Stimulated activated CD4-positive, alpha-beta T cell treated with anti-CD3 and anti-CD28 coated beads, Interleukin-12 subunit alpha, Interleukin-12 subunit beta, amount 100 ng/mL, for 24 hours (primary cell): ENCODE measurements at places on chromosomes 7 and 10.
A peak's percentile ranks its signal among the peaks of the same experiment; 100 is the strongest.

DNA sequence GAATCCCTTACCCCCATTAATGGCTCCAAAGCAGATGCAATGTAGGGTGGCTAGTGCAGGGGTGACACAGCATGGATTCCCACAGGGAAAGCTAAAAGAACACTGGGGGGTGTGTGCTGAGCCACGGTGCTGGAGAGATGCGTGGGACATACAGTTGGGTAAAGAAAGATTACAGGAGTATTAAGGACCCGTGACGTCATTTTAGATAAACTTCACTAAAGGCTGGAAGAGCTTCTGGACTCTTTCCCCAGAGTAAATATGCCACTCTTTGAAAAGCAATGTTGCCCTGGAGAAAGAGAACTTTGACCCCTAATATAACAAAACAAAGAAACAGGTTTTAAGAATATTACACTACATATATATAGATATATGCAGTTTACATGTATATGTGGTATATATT is 481.5 kb upstream of the VSTM2A start:
- DNase-seq, result no peak

GRCh38 chr7:25879799-25880198 is 272.2 kb upstream of the NFE2L3 start:
- DNase-seq, result no peak

DNA sequence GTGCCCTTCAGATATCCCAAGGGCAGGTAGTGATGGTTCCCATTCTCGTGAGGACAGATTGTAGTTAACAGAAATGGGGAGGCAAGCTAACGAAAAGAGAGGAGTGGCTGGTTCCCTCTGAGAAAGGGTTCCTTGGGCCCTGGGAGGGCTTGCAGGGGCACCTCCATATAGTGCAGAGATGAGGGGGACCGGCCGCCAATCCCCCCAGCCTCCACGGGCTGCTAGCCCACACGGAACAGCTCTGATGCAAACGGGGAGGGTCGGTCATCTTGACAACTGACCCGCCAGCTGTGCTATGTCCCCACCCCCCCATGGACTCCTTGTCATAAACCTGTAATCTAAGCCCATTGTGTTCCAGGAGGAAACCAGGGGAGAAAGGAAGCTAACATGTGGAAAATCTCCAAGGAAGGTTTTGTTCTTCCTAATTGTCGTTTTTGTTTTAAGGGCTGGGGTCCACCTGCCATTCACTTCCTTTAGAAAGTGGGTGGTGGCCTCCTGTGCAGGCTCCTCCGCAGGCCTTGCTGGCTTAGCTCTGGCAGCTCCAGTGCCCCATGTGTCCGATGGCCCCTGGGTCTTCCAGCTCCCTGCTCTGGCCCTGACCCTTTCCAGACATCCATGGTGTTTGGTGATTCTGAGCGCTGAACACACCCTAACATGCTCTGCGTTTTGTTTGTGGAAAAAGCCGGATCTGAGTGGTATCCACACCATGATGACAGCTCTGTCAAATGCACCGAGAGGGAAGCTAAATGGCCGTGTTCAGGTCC is 15.9 kb downstream of the ADCY1 start:
- no peak for DNase-seq

GRCh38 chr10:30098629-30099028 is 39.2 kb upstream of the JCAD start:
- DNase-seq, result no peak

DNA sequence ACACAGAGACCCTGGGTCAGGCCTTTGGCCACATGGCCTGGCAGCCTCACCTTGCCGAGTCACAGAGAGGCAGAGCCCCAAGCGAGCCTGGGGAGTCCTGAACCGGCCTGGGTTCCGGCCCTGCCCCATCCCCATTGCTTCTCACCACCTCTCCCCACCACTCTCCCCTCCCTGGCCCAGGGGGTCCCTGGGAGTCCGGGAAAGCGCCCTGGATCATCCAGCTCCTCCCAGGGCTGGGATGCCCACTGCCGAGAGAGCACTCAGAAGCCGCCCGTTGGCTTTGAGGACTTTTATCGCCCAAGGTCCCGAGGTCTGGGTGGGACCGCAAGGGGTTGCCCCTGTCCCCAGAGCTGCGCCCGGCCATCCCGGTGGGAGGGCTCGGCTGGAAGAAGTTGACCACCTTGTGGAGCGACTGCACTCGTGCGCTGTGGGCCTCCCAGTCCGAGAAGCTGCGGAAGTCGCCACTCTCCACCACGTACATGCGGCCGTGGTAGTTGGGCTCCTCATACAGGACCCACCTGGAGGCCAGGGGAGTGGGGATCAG is 8.1 kb downstream of the CRYGN start:
- DNase-seq, result no peak

GRCh38 chr10:91528080-91528479 is 104.8 kb downstream of the PPP1R3C start:
- no peak for DNase-seq

DNA sequence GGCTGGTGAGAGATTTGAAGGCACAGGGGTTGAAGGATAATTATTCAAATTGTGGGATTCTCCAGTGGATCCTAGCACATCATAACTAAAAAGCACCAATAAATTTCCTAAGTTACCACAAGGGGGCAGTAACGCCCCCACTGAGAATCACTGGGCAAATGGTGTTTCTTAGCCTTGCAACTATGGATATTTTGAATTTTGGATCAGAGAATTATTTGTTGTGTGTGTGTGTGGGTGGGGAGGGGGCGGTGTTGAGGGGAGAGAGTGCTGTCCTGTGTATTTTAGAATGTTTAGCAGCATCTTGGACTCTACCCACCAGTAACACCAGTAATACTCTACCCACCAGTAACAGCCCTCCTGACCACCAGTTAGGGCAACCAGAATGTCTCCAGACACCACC is 63.3 kb upstream of the PRKG1 start:
- DNase-seq, result no peak

DNA sequence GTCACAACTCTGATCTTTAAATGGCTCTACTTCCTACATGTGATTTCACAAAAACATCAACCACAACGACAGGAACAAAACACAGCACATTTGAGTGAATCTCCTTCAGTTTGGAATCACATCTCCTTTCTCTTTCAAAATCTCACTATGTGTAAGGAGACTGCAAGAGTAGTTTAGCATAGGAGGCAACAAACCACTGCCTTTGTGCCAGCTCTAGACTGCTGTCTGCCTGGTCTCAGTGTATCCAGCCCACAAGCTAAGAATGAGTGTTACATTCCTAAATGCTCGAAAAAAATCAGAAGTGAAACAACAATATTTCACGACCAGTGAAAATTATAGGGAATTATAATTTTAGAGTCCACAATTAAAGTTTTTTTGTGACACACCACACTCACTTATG is 217.0 kb upstream of the STEAP4 start:
- no peak for DNase-seq

- DNase-seq, result no peak
Observed at GRCh38 chr7:138979226-138979979, 1.8 kb downstream of the KIAA1549 start.

DNA sequence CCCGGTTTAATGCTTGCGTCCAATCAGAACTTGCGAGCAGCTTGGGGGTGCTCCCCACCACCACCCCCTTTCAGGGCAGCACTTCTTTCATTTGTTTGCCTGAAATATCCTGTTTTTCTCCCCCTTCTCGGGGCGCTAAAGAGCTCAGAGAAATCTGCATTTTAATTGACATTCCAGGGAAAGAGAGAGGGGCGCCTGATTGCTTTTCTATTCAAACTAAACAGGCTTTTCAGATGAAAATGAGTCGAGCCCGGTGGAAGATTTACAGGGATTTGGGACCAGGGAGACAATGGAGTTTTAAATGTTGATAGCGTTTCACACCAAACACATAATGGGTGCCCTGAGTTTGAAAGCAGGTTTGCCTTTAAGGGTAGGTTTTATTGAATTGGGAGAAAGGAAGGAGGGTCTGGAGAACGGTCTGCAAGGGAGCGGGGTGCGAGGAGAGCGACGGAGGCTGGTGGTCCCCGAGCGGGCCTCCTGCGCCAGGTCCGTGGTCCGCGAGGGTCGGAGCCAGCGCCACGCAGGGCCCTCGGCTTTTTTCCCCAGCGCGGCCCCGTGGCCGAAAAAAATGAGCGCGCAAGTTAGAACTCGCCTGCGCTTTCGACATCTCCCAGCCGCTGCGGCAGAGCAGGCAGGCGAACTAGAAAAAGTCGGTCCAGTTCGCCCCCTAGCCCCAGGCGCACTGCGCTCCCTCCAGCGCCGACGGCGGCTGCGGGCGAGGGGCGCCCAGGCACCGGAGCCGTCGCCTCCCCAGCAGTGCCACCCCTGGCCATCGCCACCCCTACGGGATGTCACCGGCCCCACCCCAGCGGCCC is 1.3 kb downstream of the FGFR2 start:
- DNase-seq, result no peak

DNA sequence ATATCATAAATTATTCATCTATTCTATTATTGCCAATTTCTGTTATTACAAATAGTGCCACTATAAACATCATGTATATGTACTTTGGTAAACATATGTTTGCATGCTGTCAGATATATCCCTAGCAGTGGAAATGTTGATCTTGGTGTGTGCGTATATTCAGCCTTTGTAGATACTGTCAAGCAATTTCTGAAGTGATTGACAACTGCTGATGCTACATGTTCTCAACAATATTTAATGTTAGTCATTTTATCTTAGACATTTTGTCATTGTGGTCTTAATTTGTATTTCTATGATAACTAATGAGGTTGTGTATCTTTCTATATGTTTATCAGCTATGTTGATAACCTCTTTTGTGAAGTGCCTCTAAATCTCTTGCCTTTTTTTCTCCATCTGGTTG is 186.5 kb upstream of the NRG3 start:
- no peak for DNase-seq

GRCh38 chr7:14761510-14762296 is 140.8 kb downstream of the DGKB start:
- no peak for DNase-seq

GRCh38 chr10:22325272-22326144 is 4.6 kb downstream of the BMI1 start:
- DNase-seq, result peak; percentile 33

- no peak for DNase-seq
Observed at GRCh38 chr10:123854003-123854402, 37.6 kb downstream of the CPXM2 start.

- no peak for DNase-seq
Observed at GRCh38 chr7:142516038-142516501, 233.2 kb upstream of the PRSS1 start.
